Right lobe of liver (tissue), 6 donors: ENCODE measurements at places on chromosomes 7 and 10.

GRCh38 chr7:113086431-113086888, at the start of gene GPR85:
TSS of gene GPR85 (minus strand) at chr7:113086827. CDS start at chr7:113084721, 2,106 bp downstream.
- peak; percentile 50 for DNase-seq

DNA sequence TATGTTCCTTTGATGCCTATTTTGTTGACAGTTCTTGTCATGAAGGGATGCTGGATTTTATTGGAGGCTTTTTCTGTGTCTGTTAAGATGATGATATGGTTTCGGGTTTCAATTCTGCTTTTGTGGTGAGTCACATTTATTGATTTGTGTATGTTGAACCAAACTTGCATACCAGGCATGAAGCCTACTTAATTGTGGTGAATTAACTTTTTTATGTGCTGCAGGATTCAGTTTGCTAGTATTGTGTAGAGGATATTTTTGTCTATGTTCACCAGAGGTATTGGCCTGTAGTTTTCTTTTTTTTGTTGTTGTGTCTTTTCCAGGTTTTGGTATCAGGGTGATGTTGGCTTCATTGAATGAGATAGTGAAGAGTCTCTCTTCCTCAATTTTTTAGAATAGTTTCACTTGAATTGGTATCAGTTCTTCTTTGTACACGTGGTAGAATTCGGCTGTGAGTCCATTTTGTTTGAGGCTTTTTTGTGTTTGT, 345.9 kb downstream of the KIF20B start:
- no peak for DNase-seq

- no peak for DNase-seq
These were observed 24.9 kb downstream of the ASB13 start for GRCh38 chr10:5641501-5641900.

GRCh38 chr7:67306331-67306730, 309.7 kb downstream of the TYW1 start:
- DNase-seq, result no peak

DNA sequence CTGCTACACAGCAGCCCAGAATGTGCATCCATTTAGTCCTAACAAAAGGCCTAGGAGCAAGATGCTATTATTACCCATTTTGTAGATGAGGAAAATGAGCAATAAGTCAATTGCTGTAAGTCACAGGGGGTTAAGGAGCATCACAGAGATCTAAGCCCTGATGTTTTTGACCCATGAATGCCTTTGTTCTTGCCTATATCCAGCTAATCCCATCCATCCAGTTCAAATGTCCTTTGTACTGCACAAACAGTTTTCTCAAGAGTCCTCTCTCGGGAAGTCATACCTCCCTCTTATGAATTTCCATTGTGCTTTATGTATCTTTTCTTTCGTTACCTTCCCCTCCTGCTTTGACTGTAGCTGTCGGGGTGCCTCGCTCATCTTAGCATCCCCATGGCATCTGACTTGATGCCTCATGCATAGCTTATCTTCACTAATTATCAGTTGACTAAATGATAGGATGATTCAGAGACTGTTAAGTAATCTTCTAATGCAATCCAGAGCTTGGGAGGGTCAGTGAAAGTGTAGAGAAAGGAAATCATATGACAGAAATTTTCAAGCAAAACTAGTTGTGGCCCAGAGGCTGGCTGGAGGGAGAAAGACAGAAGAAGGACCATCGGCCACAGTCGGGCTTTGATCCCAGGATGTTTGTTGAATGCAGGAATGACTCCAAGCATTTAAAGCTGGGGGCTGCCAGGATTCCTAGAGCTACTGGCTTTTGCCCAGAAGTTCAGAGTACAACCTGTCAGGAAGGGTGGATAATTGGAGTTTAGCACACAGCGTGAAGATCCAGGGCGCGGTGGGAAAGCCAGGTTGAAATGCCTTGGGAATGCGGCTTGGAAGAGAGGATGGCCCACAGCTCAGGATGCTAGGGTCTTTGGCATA, 23.5 kb downstream of the BLVRA start:
- no peak for DNase-seq

GRCh38 chr10:51340845-51341610, 266.7 kb downstream of the PRKG1 start:
- no peak for DNase-seq

- DNase-seq, result no peak
These were observed 174.7 kb upstream of the GRB10 start for GRCh38 chr7:50957431-50957830.

GRCh38 chr10:114483575-114483974, 79.3 kb upstream of the AFAP1L2 start:
- DNase-seq, result no peak

DNA sequence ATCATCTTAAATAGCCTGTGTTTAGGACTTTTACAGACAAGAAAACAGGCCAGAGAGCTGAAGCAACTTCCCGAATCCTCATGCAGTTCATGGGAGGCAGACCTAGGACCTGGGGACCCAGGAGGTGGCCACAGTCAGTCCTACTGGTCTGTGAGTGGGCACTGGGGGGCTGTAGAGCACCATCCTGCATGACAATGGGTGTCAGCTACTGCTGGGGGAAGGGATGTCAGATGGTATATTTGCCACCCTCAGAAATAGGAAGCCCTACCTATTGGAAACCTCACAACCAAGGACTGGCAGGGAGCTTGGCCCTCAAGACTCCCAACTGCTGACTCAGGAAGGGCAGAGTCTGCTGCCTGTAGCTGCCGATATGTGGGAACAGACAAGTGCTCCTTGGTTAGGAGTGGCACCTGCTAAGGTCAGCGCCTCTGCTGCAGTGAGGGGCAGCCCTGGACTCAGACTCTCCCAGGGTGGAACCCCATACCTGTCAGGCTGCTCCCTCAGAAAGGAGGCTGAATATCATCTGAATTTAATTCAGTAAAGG, 29.7 kb downstream of the OGDH start:
- DNase-seq, result no peak

DNA sequence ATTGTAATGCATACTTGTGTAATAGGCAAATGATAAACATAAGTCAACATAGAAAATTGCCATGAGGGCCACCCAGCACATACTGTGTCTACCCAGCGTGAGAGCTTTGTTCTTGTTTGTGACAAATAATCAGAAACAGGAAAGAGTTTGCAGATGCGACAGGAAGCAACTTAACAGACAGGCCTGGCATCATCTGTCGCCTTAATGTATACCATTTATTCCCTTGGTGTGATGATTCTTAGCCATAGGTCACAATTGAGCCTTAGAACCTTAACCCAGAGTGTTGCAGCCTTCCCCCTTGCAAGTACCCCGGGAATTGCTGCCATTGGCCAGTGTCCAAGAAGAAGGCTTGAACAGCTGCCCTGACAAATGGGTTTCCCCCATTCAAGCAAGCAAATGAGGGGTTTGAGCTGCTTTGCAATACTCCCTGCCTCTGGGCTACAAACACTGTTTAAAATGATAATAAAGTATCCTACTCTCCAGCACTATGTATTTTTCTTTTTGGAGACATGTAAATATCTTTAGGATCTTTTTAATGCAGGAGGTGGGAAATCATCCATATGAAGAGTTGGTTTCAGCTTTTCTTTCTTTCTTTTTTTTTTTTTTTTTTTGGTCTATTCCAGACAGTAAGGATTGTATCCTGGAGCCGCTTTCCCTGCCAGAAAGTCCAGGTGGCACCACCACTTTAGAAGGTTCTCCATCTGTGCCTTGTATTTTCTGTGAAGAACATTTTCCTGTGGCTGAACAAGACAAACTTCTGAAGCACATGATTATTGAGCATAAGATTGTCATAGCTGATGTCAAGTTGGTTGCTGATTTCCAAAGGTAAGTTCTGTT, 80.0 kb downstream of the ZNF277 start:
- no peak for DNase-seq

GRCh38 chr7:20932785-20933527, 146.3 kb upstream of the SP8 start:
- DNase-seq, result no peak

DNA sequence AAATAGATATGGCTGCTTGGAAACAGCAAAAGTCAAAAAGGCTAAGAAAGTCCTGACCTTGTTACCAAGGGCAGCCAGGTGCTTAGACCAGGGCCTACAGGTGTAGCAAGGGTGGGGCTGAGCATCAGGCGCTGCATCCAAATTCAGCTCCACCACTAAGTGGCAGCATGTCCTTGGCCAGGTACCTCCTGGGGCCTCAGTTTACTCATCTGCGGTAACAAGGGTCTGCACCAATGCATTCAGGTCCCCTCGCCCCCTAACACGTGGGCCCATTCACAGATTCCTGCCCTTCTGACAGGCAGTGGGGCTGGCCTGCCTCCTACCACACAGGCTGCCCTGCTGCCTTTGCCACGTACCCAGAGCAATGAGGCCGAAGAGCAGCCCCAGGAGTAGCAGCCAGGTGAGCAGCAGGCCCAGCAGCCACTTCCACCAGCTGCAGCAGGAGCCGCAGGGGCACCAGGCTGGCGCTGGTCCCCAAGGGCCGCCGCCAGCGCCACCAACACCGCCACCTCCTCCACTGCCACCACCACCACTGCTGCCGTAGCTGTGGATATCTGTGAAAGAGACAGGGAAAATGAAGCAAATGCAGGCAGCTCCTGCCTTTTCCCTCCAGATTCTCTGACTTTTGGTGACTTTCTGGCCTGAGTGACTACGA, 28.9 kb downstream of the COL17A1 start:
- DNase-seq, result no peak

GRCh38 chr10:133379152-133379800, at the start of gene PAOX:
TSS of gene PAOX (plus strand) at chr10:133379262. CDS start at chr10:133379317, 55 bp downstream.
- DNase-seq, result peak; percentile 85

DNA sequence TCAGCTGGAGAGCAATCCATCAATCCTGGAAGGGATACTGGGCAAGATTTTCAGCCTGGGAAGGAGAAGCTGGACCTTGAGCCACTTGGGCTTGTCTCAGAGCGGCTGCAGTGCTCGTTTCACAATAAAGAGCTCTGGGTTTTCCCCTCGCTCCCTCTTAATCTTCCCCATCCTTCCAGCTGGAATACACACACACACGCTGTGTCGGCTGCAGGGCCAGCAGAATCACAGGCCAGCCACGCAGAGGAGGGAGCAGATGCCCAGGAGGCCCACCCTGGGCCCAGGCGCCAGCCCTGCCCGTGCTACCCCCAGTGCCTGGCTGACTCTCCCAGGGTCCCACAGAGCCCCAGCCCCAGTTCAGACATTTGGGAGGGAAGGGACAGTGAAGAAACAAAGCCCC, 255.1 kb downstream of the TNS3 start:
- DNase-seq, result no peak

- no peak for DNase-seq
These were observed 106.6 kb downstream of the PRKCQ start for GRCh38 chr10:6473430-6473829.

GRCh38 chr10:70140297-70140696, 6.2 kb downstream of the TYSND1 start:
- no peak for DNase-seq

DNA sequence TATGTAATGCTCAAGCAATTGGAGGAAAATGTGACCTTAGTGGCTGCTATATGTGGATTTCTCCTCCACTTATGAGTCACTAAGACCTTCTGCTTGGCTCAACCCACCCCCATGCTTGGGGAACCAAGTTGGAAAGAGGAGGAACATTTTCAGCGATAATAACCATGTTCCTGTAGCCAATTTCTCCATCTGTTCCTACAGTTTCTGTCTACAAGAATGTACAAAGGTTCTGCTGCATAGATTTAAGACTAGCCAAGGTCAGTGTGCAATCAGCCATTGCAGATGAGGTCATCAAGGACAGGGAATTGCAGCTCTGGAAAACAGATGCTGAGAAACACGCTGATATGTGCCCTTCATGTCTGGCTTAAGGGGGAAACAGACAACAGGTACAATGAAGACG, 5.6 kb upstream of the NRCAM start:
- no peak for DNase-seq

DNA sequence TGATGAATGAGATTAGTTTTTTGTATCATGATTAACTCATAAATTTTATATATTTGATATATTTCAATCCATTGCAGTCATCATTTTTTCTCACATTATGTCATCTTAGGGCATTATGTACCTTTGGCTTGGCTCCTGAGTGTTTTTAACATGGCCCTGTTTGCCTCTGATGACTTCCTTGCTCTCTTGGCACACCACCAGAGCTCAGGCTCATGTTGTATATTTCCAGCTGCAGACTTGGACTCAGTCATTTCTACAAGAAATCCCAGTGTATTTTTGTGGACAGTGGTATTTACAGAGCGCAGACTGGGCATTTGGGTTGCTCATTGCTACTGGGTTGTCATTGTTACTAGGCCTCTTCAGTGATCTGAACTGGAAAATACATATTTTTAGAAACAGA, 188.5 kb downstream of the ADRA2A start:
- no peak for DNase-seq

- no peak for DNase-seq
These were observed 5.8 kb downstream of the KIAA1217 start for GRCh38 chr10:24214762-24215161.

- DNase-seq, result no peak
These were observed 8.8 kb upstream of the ABI1 start for GRCh38 chr10:26869528-26869927.

- DNase-seq, result no peak
These were observed 109.0 kb downstream of the FZD1 start for GRCh38 chr7:91373111-91373800.

DNA sequence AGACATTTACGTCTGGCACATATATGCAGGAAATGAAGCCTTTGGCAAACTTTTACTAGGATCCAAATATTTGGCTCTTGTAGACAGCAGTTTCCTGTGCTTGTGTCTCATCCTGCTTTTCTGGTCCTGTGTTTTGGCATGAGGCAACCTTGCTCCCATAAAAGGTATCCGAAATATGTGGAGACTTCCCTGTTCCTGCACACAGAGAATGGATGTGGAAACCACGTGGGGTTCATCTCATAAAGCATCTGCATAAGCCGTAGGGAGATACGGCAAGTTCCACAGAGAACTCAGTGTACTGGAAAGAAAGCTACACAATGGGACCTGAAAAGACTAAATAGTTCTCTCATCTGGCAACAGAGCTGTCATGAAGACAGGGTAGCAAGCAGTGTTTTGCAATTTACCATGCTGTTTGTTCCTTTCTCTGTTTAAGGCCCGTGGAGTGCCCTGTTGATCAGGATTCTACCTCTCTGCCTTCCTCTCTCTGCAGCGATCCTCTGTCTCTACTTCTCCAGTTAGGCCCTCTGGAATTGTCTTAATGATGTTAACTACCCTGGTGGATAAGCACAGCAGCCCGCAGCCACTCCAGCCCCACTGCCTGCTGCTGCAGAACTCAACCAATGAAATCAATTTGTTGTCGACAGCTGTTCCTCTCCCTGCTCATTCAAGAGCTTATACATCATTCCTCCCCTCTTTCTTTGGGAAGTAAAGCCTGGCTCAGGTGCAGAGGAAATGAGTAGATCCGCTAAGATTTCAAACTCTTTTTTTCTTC, 293.6 kb downstream of the CSTF2T start:
- DNase-seq, result no peak

DNA sequence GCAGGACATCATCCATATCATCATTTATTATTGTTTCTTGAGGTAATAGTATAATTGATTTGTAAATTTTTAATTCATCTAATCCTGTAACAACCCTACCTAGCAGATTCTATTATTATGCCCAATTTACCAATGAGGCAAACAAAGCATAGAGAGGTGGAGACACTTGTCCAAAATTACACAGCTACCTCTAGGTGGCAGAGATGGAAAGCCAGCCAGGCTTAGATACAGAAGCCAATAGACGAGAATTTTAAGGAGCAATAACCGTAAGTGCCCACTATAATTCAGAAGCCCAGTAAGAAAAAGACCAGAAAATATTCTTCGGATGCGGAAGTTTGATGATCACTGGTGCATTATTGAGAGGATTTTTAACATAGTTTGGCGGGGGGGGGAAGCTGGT, 54.0 kb downstream of the ANK3 start:
- DNase-seq, result no peak

GRCh38 chr10:88382699-88383098, 200.4 kb downstream of the RNLS start:
- no peak for DNase-seq
